ENCODE measurements at places on chromosomes 6 and 20. TPM values are rescaled to one million over a fixed set of nuclear protein-coding genes. Genes with fewer than 3 reads are reported as not detected.

The TMEM239 gene
- total RNA-seq, result not detected

The MYT1 gene
- total RNA-seq, result 42.2 TPM

The CFAP206 gene
- total RNA-seq, result not detected

The PHACTR3 gene
- not detected for total RNA-seq

The NQO2 gene
- 17.9 TPM for total RNA-seq
